ENCODE measurements at places on chromosomes 2 and 18.
A peak's percentile ranks its signal among the peaks of the same experiment; 100 is the strongest.

DNA sequence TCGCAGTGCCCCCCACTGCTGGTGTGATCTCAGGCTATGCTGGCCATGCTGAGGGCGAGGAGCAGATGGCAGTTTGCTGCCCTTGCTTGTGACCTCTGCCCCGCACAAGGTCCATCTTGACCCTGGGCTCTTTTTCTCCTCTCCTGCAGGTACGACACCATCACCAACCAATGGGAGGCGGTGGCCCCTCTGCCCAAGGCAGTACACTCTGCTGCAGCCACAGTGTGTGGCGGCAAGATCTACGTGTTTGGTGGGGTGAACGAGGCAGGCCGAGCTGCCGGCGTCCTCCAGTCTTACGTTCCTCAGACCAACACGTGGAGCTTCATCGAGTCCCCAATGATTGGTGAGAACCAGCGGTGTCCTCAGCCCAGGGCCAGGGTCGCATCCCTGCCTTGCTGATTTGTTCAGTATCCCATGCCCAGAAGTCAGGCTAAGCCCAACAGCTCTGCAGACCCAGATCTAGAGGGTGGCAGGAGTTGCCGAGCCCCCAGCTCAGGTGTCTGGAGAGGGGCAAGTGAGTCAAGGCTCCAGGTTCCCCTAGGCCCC, 223.8 kb downstream of the ATAD2B start:
- peak; percentile 15 for DNase-seq

- DNase-seq: no peak
Measured at GRCh38 chr2:209593930-209594329, 170.1 kb downstream of the MAP2 start.

GRCh38 chr2:831622-832021, 119.0 kb upstream of the SNTG2 start:
- no peak for DNase-seq

GRCh38 chr18:72444798-72445155, 99.4 kb downstream of the CBLN2 start:
- DNase-seq: no peak

GRCh38 chr2:120606931-120607330, 128.7 kb upstream of the GLI2 start:
- no peak for DNase-seq

DNA sequence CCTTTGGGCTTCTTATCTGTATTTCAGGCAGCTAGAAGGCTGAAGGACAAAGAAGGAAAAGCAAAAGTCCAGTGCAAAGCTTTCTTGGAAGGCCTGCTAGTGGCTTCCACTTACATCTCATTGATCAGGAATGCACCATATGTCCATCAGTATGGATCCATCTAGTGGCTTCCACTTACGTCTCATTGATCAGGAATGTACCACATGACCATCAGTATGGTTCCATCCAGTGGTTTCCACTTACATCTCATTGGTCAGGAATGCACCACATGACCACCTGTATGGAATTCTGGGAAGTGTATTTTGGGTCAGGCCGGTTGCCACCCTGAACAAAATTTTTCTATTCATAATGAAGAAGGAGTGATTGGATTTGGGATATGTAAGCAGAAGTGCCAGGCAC, 70.6 kb downstream of the LYPD6 start:
- DNase-seq: no peak

GRCh38 chr18:49473721-49474120, 13.3 kb upstream of the DYM start:
- DNase-seq: no peak

GRCh38 chr18:8705238-8705960, at the start of gene MTCL1:
TSS of gene MTCL1 (plus strand) at chr18:8705556. CDS start at chr18:8705661, 105 bp downstream.
- DNase-seq: peak; percentile 65

- no peak for DNase-seq
Measured at GRCh38 chr2:31413025-31413424, 1.5 kb downstream of the XDH start.

- DNase-seq: no peak
Measured at GRCh38 chr2:36677996-36678605, 18.4 kb upstream of the VIT start.

GRCh38 chr2:235711527-235711926, 217.7 kb downstream of the AGAP1 start:
- DNase-seq: no peak

DNA sequence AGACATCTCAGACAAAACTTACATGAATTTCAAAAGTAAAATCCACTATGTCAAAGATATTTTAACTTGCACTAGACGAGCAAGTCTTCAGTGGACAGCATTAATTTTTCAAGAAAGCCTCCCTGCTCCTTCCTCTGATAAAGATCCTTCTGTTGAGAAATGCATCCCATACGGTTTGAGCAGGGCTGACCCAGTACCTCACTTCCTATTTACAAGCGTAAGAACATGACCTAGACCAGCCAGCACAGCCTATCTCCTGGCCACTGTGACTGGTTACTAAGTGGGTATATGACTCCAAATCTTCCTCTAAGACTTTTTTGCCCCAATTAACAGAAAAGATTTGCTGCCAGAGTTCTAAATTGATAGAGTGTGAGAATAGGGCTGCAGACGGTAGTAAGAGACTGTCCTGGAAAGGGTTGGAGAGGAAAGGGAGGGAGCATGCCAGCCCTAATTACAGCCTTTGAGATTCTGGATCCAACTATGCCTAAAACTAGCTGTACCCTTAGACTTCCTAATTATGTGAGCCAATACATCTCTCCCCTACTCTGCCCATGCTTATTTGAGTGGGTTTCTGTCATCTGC, 108.4 kb downstream of the PRELID3A start:
- no peak for DNase-seq

DNA sequence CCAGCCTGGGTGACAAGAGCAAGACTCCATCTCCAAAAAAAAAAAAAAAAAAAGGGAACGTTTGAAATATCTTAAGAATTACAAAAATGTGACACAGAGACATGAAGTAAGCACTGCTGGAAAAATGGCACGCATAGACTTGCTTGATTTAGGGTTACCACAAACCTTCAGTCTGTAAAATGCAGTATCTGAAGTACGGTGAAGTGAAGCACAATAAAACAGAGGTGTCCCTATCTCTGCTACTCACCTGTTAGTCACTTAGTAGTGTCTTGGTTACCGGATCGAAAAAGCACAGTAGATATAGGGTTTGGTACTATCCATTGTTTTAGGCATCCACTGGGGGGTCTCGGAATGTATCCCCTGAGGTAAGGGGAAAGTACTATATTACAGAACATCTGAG, 11.6 kb upstream of the GREB1L start:
- no peak for DNase-seq

GRCh38 chr18:45954070-45954934, 12.8 kb downstream of the EPG5 start:
- no peak for DNase-seq

DNA sequence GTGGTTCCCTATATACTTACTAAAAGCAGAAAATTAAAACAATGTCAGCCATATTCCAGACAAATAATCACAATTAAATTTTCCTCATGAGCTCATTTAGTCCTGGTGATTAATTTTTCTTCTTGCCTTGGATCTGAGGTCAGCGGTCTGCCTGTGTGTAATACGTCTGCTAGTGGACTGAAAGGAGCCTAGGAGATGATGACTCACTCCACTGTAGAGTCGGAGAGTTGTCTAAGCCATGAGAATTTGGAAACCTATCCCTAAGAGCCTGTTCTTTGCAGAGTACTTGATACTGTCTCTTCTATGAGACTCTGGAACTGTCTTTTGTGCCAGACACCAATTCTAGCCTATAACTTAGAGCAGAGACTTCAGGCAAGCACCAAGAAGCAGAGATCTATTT, 94.2 kb upstream of the RAB27B start:
- no peak for DNase-seq

- DNase-seq: no peak
Measured at GRCh38 chr2:231667496-231667895, 40.8 kb upstream of the PTMA start.

DNA sequence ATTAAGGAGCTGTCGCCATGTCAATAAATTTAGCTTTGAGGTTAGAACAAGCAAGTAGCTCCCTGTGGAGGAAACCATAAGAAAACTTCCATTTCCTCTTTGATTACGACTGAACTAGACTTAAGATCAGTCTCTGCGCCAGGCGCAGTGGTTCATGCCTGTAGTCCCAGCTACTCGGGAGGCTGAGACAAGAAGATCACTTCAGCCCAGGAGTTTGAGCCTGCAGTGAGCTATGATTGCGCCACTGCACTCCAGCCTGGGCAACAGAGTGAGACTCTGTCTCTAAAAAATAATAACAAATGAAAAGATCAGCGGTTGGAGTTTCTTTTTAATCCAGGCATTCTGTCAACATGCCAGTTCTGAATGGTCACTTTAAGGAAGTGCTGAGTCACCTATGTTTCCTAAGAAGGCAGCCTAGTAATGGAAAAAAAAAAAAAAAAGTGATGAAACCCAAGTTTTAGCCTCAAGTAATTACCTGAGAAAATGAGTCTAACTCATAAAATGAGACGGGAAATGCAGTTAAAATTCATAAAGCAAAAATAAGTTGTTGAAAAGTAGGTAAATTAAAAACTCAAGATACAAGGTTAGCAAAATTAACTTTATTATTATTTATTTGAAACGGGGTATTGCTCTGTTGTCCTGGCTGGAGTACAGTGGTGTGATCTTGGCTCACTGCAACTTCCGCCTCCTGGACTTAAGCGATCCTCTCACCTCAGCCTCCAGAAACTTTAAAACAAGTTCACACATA, 10.2 kb downstream of the C18orf32 start:
- DNase-seq: no peak

DNA sequence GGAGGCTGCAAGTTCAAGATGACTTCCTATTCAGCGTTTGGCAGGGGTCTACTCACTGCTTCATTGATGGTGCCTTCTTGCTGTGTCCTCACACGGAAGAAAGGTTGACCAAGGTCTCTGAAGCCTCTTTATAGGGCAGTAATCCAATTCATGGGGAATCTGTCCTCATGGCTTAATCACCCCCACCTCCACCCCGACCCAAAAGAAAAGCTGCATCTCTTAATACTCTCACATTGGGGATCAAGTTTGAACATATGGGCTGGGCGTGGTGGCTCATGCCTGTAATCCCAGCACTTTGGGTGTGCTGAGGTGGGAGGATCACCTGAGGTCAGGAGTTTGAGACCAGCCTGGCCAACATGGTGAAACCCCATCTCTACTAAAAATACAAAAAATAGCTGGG, 36.4 kb upstream of the HNMT start:
- no peak for DNase-seq

GRCh38 chr18:70382017-70382416, 93.2 kb downstream of the SOCS6 start:
- DNase-seq: no peak

GRCh38 chr18:47931718-47932103, 1.3 kb upstream of the SMAD2 start:
- peak; percentile 34 for DNase-seq

DNA sequence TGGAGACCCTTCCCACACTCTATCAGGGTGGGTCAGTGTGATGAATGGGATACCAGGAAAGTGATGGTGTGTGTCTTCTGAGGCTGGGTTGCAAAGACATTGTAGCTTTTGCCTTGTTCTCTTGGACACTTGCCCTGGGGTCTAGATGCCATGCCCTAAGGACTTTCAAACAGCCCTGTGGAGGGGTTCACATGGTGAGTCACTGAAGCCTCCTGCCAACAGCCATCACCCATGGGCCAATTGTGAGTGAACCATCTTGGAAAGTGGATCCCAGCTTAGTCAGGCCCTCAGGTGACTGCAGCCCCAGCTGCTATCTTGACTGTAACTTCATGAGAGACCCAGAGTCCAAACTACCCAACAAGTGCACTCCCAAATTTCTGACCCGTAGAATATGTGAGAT, 25.8 kb upstream of the IGFBP5 start:
- DNase-seq: no peak

Data from right hindlimb (tissue), 1 donor.